ENCODE measurements at places on chromosomes 16 and 17. TPM values are rescaled to one million over a fixed set of nuclear protein-coding genes. Genes with fewer than 3 reads are reported as not detected.

DNA sequence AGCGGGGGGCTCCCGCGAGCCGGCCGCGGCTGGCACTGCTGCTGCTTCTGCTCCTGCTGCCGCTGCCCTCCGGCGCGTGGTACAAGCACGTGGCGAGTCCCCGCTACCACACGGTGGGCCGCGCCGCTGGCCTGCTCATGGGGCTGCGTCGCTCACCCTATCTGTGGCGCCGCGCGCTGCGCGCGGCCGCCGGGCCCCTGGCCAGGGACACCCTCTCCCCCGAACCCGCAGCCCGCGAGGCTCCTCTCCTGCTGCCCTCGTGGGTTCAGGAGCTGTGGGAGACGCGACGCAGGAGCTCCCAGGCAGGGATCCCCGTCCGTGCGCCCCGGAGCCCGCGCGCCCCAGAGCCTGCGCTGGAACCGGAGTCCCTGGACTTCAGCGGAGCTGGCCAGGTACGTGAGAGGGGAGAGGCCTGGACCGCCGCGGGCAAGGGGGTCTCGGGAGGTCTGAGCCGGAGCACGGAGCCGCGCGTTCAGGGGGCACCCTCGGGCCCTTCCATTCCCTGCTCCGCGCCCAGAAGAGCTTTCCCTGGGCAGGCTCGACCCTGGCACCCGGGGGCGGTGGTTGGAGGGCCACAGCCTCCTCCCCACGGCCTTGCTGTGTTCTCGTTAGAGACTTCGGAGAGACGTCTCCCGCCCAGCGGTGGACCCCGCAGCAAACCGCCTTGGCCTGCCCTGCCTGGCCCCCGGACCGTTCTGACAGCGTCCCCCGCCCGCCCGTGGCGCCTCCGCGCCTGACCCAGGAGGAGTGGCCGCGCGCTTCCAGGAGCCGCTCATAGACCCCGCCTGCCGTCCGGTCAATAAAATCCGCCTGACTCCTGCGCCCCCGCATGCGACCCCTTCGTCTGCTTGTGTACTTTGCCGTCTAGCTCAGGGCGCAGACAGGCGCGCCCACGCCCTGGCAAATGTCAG, 591 bp downstream of the NPW start:
- no peak for DNase-seq

- DNase-seq: no peak
Observed at GRCh38 chr16:87570938-87571867, 31.1 kb upstream of the JPH3 start.

DNA sequence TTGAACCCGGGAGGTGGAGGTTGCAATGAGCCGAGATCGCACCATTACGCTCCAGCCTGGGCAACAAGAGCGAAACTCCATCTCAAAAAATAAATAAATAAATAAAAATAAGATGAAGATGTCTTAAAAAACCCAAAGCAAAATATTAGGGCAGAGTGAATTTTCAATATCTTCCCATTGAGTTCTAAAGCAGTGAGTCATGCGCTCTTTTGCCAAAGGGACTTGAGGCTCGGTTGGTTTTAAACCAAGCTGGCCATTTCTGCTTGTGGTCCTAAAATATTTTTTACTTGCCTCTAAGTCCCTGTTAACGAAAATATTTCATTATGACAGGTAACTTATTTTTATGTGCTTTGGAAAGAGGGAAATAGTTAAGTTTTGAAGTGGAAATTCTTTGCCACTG, 4.7 kb downstream of the PAFAH1B1 start:
- no peak for DNase-seq

- DNase-seq: no peak
Observed at GRCh38 chr17:9414471-9414870, 161.1 kb downstream of the STX8 start.

DNA sequence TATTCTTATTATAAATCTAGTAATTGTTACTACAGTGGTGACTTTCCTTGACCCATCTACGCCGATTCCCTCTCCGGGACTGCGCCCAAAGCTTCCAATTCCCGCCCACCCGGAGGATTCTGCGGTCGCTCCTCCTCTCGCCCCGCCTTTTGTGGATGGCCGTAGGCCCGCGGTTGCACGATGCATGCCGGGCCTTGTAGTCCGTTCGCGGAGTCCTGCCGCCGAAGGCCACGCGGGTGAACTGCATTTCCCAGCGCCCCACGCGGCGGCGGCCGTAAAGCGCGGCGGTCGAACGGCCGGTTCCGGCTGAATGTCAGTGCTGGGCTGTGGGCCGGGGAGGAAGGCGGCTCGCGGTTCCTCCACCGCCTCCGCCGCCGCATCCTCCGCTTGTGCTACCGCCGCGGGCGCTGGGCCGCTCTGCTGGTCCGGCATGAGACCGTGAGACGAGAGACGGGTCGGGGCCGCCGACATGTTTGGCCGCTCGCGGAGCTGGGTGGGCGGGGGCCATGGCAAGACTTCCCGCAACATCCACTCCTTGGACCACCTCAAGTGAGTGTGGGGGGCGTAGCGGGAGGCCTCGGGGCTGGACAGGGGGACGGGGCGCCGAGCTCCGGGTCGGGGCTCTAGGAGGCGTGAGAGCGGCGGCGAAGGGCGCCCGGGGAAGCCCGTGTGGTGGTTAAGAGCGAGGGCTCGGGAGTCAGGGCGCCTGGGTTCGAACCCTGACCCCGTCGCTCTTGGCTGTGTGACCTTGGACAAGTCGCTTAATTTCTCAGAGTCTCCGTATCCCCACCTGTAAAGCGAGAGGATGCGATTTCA, at the start of gene CLEC16A:
TSS of gene CLEC16A (plus strand) at position 316 of the 816 bp plus-strand sequence. CDS start at position 470, 154 bp downstream.
- peak; percentile 87 for DNase-seq

GRCh38 chr16:51113236-51114125, 37.6 kb downstream of the SALL1 start:
- no peak for DNase-seq

DNA sequence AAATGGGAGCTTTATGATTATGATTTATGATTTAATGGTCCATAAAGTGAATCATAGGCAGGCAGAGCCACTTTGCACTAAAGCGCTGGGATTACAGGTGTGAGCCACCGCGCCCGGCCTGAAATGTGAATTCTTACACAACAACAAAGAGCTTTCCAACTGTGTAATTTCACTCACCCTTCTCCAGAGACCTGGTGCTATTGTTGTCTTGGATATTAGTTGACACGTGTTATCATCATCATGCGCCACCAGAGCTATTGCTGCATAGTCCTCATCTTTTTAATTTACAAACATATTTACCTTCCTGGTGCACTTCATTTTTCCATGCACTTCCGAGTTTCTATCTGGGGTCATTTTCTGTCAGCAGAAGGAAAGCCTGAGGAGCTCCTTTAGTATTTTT, 4.8 kb upstream of the UTS2R start:
- DNase-seq: no peak

DNA sequence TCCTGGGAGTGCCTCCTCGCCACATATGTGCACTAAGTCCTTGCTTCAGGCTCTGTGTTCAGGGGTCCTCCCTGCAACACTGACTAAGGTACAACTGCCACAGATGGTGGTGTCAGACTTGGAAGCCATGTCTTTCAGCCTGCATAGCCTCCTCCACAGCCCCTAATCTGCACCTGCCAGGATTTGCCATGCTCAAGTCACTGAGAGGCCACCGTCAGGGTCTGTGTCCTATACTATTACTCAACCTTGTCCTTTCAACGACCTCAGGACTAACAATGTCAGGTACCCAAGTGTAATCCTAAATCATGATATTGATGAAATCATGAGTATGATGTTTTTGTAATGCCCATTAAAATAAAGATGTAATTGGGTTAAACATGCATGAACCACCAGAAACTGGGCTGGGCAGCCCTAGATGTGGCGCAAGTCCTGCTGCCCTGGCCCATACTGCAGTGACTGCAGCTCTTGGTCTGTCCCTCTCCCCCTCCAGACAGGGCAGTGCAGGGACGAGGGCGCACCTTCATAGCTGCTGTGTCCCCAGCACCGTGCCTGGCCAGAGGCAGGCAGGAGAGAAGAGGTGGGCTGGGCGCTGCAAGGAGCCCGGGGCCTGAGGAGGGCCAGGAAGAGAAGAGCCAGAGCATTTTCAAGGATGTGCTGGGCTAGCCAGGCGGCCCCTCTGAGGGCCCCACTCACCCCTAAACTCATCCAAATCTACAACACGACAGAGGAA, 198.0 kb downstream of the ZNF423 start:
- no peak for DNase-seq

DNA sequence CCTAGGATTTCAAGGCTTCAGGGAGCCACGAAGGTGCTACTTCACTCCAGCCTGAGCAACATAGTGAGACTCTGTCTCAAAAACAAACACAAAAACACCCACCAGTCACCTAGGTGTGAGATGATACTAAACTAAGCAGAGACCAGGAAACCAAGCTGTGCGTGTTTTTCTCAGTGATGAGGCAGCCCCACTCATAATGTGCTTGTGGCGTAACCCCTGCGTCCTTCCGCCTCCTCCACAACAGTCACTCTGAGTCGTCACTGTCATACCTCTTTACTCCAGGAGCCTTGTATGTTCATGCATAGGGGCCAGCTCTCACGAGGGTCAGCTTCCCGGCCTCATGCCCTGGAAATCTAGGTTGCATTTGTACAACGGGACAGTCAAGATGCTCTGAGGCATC, 31.1 kb upstream of the SLC47A1 start:
- DNase-seq: no peak

DNA sequence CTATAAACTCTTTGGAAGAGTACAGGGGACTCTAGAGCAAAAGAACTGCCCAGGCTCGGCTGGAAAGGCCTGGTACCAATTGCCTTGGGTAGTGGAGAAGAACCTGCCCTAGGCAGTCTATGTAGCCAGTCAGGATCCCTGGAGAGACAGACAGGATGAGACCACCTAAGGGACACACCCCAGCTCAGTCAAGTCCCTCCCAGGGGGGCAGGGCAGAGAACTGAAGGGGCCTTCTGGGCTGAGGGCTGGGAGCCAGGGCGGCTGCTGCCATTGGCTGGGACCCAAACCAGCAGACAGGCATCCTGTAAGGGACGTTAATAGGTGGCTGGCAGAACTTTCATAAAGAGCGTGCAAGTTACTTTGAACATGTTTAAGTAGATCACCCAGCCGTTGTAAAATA, 12.8 kb upstream of the SLC38A8 start:
- no peak for DNase-seq

- no peak for DNase-seq
Observed at GRCh38 chr17:12719948-12720347, 54.3 kb downstream of the MYOCD start.

GRCh38 chr16:67428146-67428731, 2.7 kb upstream of the HSD11B2 start:
- DNase-seq: no peak

DNA sequence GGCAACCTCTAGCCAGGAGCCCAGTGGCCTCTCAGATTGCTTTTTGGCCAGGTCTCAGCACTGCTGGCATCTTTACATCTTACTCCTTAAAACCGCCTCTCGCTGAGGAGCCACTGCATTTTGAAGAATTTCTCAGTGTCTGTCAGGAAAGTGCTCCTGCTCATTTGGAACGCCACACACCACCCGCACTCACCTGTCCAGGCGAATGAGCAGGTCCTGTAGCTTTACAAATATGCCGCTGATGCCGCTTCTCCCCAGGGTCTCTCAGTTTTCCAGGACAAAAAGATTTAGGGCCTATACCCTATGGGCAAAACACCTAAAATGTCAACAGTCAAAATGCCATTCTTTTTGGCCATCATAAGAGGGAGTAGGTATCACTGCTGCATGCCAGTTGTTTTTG, 22.1 kb downstream of the CYB561 start:
- DNase-seq: no peak

- DNase-seq: no peak
Observed at GRCh38 chr16:81313701-81314602, 810 bp upstream of the GAN start.

DNA sequence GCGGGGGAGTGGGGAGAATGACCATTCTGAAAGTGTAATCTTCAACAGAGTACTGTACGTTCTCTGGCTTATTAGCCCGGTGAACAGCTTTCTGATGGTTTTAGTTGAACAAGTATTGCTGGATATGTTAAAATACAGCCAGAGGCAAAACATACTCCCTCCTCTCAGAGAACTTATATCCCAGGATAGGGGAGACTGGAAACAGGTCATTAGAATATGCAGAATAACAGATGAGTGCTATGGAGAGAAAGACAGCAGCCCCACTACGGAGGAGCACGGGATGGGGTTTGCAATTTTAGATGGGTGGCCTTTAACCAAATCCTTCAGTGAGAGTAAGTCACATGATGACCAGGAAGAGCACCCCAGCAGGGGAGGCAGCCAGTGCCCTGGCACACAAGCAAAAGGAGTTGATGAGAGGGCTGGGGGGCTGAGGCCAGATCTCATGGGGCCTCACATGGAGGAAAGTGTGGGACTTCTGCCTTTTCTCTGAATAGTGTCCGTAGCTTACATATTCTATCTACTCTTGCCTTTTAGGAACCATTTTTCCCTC, 43.1 kb upstream of the SEC14L1 start:
- DNase-seq: no peak

DNA sequence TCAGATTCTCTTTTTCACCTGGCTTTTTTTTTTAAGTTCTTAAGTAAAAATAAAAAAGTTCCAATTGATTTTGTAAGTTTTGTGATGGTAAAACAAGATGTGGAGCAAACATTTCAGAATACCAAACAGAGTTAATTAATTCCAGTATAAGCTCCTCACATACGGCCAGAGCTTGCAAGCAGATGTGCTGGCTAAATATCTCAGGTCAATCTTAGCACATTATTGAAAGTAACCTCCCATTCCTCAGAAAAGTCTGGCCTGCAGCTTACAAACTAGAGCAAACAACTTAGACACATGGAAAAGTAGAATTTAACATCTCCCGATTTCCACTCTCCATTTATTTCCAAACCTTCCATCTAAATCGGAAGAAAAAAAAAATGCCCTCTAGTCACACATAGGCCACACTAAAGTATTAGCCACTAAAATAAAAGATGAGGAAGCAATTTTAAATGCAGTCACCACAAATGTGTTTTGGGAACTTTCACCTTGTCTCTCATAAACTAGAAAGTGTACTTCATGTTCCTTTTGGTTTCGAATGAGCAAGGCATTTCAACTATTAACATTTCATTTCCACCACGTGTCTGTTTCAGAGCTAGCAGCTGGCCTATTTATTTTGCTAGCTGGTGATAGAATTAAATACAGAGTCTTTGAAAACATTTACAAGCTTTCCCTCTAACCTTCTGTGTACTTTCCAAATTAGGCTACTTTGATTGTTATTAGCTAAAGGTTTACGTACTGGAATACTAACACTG, 143.3 kb downstream of the STX8 start:
- no peak for DNase-seq

DNA sequence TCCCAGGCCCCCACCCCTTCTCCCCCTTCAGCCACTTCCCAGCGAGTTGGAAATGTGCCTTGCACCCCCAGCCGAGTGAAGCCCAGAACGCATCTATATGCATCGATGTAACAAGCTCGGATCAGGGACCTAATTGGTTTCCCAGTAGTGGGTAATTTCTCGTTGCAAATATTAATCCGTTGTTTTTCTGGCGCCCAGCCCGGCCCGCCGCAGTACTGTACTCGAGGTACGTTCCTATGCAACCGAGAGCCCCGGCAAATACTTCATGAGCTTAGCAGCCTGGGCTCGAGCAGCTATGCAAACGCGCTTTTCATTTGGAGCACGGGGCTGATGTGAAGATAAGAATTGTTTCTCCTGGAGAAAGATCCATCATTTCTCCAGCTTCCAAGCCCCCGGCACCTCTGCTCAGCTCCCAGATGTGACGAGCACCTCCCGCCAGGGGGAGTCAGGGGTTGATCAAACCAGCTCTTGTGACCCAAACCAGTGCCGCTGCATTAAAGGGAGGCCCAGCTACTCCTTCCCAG, 229.8 kb downstream of the KATNIP start:
- no peak for DNase-seq

The GABARAP gene
- 277 TPM for total RNA-seq

The IGSF6 gene
- total RNA-seq: not detected

The SLX4 gene
- 6.4 TPM for total RNA-seq

The KARS1 gene
- 190 TPM for total RNA-seq

The C17orf100 gene
- 0.34 TPM for total RNA-seq

The PTGES3L gene
- 1.6 TPM for total RNA-seq

The CCL8 gene
- not detected for total RNA-seq

The SHISA6 gene
- 0.55 TPM for total RNA-seq

The AGRP gene
- not detected for total RNA-seq

The GNGT2 gene
- total RNA-seq: 0.58 TPM

Data from kidney epithelial cell (primary cell).